ENCODE measurements at places on chromosomes 16 and 17.
A peak's percentile ranks its signal among the peaks of the same experiment; 100 is the strongest.

GRCh38 chr17:50371526-50371925 lies 1.5 kb downstream of the MRPL27 start:
- no peak for DNase-seq

- DNase-seq: no peak
Measured at GRCh38 chr16:66845791-66846221, 1.6 kb downstream of the CA7 start.

DNA sequence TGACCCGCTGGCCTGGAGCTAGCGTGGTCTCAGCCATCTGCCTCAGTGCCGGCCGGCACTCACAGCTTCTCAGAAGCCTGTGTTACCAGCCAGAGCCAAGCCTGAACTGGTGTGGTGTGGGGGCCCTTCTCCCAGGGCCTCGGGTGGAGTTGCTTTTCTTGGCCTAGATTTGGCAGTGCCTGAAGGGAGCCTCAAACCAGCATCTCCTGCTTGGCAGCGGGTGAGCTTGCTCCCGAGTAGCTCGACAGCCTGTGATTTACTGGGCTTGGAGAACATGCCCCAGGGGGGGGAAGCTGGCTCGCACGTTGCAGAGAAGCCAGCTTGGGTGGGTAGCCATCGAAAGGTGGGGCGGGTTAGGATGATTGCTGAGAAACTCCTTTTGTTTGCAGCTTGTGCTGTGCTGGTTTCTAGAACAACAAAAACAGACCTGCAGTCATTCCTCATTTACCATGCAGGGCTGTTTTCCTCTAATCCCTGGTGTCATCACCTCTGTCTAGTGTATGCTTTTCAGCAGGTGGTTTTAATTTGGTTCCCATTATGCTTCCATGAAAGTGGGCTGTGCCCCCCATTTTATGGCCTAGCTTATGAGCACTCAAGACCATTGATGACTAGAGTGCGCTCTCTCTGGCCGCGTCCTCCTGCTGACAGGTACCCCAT lies 42.2 kb downstream of the TBCD start:
- peak; percentile 51 for DNase-seq

- DNase-seq: peak; percentile 33
Measured at GRCh38 chr16:72715267-72715666, 332.7 kb downstream of the ZFHX3 start.

DNA sequence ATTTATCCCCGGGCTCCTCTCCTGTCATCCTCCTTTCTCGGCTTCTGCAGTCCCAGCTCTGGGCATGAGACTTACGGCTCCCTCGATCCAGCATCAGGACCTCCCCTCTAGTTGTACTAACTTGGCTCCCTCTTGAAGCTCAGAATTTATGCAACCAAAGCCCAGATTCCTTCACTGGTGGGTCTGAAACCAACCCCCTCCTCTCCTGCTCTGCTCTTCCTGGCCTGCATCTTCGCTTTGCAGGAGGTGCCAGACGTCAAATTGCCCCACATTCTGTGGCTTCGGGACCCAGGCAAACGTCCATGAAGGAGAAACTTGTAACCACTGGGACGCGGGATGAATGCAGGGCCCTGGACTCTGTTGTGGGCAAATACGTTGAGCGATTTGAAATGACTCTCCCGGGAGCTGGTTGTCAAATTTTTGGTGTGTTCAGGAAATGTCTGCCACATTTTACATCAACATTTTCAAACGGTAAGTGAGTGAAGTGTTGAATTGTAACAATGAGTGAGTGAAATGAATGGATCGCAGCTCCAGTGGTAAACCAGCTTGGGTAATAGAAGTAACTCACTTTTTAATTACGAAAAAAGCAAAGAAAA lies 29.3 kb upstream of the ELAC2 start:
- no peak for DNase-seq

DNA sequence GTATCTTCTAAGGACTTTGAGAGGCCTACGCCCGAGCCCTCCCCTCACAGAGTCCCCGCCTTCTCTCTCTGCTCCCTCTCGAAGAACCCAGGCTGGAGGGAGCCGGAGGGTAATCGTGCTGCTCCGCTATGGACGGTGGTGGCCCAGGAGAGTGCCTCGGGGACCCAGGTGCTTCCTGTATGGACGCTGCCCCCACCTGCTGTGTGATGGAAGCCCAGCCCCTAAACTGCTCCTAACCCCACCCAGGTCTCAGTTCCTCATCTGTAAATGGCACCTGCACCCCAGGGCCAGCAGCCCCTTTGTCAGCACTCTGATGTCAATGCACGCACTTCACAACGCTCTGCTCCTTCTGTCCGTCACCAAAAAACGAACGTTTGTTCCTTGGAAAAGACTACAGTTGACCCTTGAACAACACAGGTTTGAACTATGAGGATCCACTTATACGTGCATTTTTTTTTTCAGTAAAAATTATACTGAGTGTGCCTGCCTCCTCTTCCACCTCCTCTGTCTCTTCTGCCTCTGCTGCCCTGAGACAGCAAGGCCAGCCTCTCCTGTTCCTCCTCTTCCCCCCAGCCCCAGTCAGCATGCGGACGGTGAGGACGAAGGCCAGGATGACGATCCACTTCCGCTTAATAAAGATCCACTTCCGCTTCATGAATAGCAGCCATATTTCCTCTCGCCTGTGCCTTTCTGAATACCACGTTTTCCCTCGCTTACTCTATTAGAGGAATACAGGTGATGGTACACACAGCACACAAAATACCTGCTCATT lies 118.3 kb downstream of the BANP start:
- no peak for DNase-seq

DNA sequence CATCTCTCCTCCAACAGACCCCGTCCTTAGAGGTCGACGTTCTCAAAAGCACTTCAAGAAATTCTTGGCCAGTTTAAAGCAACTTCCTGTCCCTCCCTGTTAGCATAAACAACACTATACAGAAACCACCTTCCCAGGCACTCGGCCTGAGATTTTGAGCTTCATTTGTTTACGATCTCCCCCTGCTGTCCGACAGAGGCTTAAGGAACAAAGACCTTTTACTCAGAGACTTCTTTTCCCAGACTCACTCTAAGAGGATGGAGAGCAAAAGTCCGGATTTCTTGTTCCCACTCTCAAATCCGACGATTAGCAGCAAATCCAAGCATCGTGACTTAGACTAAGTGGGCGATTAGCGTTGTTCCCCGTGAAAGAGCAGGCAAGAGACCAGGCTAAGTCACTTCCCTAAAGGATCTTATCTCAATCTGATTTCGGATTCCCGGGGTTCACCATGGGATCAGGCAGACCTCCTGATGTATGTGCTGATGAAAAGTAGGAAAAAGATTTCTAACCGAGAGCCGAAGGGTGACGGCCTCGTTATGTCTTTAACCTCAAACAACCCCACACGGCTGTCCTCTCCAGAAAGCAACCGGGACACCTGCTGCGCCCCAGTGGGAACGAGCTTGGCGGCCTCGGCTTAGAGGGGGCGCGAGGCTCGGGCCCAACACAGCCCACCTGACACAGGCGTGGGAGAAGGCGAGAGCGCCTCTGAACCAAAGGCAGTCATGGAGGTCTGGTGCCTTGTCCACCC lies 598 bp downstream of the INPP5K start:
- DNase-seq: peak; percentile 74

GRCh38 chr17:56172517-56172982 lies 19.3 kb downstream of the ANKFN1 start:
- no peak for DNase-seq

DNA sequence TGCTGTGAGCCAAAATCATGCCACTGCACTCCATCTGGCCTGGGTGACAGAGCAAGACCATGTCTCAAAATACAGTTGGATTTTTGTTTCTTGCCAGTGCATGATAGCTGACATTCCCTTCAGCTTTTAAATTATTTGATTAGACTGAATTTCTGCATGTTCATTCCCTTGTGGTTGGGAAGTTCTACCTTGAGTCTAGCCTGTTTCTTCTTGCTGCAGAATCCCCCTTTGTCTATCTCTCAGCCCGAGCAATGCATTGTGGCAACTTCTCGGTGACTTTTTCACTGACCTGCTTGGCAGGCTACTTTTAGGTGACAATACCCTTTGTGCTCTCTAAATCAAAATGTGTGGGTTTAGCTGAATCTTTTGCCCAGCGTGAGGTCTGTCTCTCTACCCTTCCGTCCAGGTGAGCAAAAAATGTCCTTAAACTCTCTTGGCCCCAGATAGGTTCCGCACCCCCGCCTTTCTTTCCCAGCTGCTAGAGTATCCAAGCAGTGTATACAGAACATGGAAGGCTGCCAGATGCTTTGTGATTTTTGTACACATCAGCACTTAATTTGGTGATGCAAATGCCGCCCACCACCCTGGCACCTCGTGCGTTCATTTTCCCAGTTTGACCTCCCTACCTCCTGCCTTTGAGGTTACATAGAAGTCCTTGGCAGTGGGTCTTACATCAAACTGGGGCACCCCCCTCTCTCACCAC lies 130.2 kb downstream of the ABCC6 start:
- no peak for DNase-seq

DNA sequence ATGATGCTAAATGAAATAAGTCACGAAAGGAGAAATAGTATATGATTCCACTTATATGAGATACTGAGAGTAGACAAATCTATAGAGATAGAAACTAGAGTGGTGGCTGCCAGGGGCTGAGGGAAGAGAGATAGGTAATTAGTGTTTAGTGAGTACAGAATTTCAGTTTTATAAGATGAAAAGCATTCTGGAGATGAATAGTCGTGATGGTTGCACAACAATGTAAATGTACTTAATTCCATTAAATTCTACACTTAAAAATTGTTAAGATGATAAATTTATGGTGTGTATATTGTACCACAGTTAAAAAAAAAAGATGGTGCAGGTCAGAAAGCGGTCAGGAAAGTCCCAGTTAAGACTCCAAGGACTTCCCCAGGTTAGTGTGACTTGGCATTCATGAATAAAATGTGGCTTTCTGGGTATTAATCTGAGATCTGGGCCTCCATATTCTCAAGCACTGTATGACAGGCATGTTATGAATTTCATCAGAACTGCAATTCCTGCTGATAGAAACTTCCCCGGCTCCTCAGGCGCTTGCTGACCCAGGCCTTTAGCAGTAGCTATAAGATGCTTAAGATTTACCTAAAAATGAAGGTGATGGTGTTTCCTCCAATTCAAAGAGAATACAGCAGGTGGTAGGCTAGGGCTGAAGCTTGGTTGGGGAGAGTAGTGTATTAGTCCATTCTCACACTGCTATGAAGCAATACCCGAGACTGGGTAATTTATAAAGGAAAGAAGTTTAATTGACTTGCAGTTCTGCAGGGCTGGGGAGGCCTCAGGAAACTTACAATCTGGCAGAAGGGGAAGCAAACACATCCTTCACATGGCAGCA lies 115.3 kb upstream of the SOX9 start:
- DNase-seq: no peak

GRCh38 chr16:19114359-19115147 lies 789 bp downstream of the ITPRIPL2 start:
- DNase-seq: peak; percentile 65

GRCh38 chr17:70484050-70484449 lies 314.7 kb downstream of the KCNJ2 start:
- no peak for DNase-seq

DNA sequence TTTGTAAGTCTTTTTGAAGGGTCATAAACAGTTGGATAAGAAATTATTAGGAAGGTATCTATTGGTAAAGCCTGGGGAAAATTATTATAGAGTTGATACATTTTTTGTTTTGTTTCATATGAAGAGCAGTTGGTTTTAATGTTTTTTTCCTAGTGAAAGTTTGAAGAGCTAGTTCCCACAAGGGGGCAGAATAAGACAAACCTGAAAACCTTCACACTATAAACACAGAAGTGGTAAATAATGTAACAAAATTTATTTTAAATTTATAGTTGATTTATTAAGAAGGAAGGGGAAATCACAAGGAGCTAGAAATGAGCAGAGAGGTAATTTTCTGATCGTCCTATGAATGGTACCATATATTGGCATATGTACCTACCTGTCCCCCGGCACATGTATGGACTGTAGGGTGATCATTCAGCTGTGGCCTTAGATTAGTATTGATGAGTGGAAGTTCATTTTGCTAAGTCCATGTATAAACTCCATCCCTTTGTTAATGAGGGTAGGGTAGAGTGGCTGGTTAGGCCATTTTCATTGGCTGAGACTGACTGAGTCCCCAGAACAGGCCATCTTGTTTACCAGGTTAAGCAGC lies 116.3 kb downstream of the TANC2 start:
- DNase-seq: peak; percentile 23

DNA sequence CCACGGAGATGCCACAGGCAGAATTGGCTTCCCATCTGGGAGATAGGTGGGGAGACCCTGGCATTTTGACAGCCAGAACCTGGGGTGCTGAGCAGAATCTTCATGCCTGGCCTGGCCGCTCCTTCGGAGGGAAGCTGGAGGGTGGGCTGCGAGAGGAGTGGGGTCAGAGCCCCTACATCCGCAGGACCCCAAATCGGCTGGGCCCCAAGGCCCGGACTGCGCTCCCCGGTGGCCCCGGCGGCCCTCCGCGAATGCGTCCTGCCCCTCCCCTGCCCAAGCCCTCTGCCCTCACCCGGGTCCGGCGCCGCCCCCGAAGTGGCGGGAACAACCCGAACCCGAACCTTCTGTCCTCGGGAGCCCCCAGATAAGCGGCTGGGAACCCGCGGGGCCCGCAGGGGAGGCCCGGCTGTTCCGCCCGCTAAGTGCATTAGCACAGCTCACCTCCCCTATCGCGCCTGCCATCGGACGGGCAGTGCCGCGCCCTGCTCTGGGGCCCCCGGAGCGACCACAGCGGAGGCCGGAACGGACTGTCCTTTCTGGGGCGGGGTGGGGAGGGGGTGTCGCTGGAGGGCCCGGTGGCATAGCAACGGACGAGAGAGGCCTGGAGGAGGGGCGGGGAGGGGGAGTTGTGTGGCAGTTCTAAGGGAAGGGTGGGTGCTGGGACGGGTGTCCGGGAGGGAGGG lies 850 bp upstream of the PNMT start:
- DNase-seq: no peak

DNA sequence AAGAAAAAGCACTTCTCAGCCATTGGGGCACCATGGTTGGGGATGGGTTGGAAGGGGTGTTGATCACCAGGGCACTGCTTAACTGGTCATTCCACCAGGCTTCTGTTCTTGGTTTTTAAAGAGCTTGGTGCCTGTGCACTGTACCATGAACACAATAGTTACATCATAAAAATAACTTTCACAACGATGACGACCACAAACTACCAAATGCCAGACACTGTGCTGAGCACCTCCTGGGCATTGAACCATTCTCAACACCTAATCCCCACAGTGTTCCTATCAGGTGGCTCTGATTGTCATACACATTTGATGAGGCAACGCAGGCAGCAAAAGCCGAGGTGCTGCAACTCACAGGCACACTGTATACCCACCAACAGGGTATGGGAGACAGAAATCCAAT lies 208.0 kb downstream of the FOXL1 start:
- DNase-seq: no peak

- no peak for DNase-seq
Measured at GRCh38 chr17:40675905-40676304, 10.9 kb upstream of the KRT222 start.

GRCh38 chr17:7058831-7059447 lies 15.0 kb upstream of the SLC16A11 start:
- no peak for DNase-seq

GRCh38 chr17:57302690-57303465 lies 46.6 kb downstream of the MSI2 start:
- no peak for DNase-seq

- DNase-seq: peak; percentile 74
Measured at GRCh38 chr16:65117811-65118448, 3.9 kb downstream of the CDH11 start.

- no peak for DNase-seq
Measured at GRCh38 chr16:76114681-76115080, 162.5 kb upstream of the CNTNAP4 start.

- no peak for DNase-seq
Measured at GRCh38 chr16:2866431-2866830, 8.5 kb upstream of the PRSS22 start.

GRCh38 chr16:83308414-83308813 lies 499.4 kb upstream of the HSBP1 start:
- no peak for DNase-seq

Data from AG20443 (cell line).